Lower lobe of right lung (tissue), 2 donors: ENCODE measurements at places on chromosomes 4 and X. TPM values are rescaled to one million over a fixed set of nuclear protein-coding genes. Genes with fewer than 3 reads are reported as not detected.

- no peak for DNase-seq
Measured at GRCh38 chrX:150753357-150753756, 60.2 kb downstream of the MTMR1 start.

The INTS12 gene
- total RNA-seq = 19.1 TPM

The RAB40A gene
- 0.53 TPM for total RNA-seq

GRCh38 chr4:146485968-146486367 is 35.8 kb downstream of the SLC10A7 start:
- DNase-seq = no peak

The SSX1 gene
- total RNA-seq = not detected

The PLCXD1 gene
- total RNA-seq = 23.7 TPM

The GRID2 gene
- not detected for total RNA-seq

The FRYL gene
- total RNA-seq = 85.0 TPM

The GBA3 gene
- total RNA-seq = 1.0 TPM

GRCh38 chr4:26424838-26425237 is 65.4 kb downstream of the CCKAR start:
- no peak for DNase-seq

- DNase-seq = no peak
Measured at GRCh38 chr4:143554728-143555597, 41.5 kb downstream of the SMARCA5 start.

The WNK3 gene
- total RNA-seq = 0.62 TPM

GRCh38 chrX:121598356-121598755 is 550.9 kb downstream of the GLUD2 start:
- no peak for DNase-seq

The GSX2 gene
- total RNA-seq = not detected

DNA sequence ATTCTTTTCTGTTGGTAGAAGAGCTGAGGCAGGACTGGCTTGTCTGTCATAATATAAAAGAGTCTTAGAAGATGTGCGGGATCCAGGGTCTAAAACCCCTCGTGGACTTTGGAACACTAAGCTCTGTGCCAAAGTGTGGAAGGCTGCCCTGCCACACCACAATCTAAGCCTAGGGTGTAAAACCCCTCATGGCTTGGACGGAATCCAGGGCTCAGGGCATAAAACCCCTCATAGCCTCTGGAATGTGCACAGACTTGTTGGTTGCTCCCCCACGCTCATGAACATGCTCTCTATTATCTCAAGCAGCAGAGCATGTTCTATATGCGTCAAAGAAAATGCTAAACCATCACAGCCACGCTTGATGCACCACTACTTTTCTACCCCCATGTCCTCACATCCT is 483.6 kb downstream of the GABRG1 start:
- no peak for DNase-seq

- DNase-seq = no peak
Measured at GRCh38 chrX:129785160-129785947, 5.6 kb downstream of the SASH3 start.

- DNase-seq = no peak
Measured at GRCh38 chr4:183149616-183150539, 50.8 kb downstream of the WWC2 start.

The STK26 gene
- 10.6 TPM for total RNA-seq

The ARHGAP36 gene
- total RNA-seq = not detected
